Activated naive CD8-positive, alpha-beta T cell treated with anti-CD3 and anti-CD28 coated beads, Interleukin-2, amount 50 U/mL, for 24 hours (primary cell): ENCODE measurements at places on chromosomes 1 and 21.

DNA sequence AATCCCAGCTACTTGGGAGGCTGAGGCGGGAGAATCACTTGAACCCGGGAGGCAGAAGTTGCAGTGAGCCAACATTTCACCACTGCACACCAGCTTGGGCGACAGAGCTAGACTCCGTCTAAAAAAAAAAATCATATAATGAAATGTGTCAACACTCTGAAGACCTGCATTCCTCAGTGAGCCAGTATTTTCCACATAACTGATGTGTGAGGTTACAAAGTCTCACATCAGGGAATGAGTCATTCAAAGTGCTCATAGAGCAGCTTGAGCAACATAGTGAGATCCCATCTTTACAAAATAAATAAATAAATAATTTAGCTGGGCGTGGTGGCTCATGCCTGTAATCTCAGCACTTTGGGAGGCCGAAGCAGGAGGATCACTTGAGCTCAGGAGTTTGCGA is 65.5 kb downstream of the CASZ1 start:
- no peak for DNase-seq

- DNase-seq = no peak
These were observed 228.2 kb upstream of the USP24 start for GRCh38 chr1:55443175-55443915.

GRCh38 chr1:168585937-168586336 is 9.5 kb downstream of the XCL1 start:
- DNase-seq = no peak

DNA sequence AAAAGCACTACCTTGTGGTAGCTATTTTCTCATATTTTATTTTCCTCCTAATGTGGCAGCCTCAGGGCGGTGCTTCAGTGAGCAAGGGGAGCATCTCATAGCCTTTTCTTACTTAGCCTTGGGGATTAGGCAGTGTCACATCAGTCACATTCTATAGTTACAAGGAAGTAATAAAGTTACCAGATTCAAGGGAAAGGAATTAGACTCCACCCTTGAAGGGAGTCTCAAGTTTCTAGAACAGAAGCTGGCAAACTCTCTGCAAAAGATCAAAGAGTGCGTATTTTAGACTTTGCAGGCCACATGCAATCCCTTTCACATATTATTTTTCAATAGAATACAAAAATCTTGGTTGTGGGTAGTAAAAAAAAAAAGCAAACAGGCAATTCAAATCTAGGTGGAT is 350.4 kb downstream of the AMY1C start:
- no peak for DNase-seq

DNA sequence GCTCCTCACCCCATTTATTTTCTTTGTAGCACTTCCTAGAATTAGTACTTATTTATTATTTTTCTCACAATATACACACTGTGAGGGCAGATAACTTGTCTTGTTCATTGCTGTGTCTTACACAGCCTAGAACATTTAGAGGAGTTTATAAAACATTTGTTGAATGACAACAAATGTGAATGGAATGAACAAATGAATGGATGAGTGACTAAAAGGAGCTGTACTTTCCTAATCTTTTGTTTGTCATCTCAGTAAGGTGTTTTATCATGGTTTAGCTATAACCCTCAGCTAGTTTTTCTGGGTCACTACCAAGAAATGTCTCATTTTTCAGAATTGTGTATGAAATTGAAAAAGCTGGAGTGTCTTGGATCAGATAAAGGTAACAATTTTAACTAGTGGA is 239.3 kb upstream of the KCNK2 start:
- DNase-seq = no peak

GRCh38 chr1:180112984-180113647 is 41.6 kb upstream of the QSOX1 start:
- DNase-seq = no peak

DNA sequence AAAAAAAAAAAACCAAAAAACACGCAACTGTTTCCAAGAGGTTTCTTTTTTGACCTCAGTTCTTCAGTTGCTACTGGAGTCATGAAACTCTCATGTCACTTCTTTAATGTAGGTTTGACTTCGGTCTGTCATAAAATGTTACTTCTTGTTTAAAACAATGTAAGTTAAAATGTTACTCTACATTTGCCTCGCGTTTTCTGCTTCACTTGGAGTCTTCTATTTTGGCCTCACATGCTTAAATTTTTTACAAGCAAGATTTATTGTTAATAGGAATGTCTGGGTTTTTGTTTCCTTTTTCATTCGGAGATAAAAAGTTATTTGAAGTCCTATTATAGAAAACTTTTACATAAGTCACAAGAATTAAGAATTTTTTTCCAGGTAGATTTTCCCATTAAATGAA is 880.2 kb downstream of the LTN1 start:
- DNase-seq = no peak

DNA sequence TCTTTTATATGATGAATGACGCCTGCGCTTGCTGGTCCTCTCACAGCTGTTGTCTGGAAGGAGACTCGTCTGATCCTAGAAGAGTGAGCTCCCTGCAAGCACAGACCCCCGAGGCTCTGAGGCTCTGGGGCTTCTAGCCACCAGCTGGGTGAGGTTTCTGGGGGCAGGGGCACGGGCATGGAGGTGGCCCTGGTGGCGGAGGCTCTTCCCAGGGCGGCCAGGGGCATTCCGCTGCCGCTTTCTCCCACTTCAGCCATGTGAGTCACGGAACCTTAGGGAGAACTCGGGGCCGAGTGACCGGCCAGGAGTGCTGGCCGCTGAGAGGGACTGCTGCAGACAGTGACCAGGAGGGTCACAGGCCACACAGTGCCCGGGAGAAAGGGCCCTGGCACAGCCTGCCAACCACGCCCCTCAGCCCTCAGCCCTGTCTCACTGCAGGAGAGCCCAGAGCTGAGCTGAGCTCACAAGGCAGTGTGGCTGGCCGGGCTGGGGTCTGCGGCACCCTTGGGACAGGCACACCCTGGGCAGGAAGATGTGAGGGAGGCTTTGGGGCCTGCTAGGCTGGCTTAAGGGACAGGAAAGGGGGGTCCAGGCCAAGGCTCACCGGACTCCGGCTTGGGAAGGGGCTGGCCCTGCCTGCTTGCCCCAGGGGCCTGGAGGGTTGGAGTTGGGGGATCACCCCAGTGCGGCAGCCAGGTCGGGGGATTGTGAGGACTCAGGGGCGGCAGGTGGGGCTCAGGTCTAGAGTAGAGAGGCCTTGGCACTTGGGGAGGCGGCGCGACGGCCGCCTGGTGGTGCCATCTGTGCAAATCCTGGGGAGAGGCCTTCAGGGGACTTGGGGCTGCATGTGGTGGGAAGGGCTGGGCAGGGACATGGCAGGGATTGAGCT is 35.7 kb downstream of the MORN1 start:
- no peak for DNase-seq

DNA sequence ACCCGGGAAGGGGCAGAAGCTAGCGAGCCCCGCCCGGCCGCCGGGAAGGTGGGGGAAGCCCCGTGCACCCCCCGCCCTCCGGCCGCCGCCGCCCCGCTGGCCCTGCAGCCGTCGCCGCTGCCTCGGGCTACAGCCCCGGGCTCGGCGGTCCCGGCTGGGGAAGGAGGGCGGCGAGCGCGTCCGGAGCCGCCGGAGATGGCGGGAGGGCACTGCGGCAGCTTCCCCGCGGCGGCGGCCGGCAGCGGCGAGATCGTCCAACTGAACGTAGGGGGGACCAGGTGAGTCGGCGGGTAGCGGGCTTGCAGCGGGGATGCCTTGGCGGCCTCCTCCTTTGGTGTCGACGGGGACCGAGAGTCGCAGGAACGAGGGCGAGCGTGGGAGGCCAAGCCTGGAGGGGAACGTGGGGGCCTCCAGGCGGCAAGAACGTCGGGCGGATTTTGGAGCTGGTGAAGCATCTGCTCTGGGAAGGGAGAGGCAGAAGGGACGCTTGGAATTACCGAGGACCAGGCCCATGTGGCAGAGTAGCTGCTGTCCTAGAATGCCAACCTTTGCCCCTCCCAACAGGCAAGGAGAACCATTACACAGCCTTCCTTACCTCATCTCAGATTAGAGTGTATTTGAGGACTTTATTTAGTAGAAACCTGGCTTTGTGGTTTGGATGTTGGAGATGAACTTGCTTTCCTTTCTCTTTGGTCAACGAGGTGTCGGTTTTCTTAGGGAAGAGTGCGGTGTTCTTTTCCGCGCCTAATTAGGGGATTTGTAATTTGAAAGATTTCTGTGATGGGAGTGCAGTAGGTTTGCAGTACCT is 591 bp downstream of the KCTD3 start:
- peak; percentile 42 for DNase-seq

DNA sequence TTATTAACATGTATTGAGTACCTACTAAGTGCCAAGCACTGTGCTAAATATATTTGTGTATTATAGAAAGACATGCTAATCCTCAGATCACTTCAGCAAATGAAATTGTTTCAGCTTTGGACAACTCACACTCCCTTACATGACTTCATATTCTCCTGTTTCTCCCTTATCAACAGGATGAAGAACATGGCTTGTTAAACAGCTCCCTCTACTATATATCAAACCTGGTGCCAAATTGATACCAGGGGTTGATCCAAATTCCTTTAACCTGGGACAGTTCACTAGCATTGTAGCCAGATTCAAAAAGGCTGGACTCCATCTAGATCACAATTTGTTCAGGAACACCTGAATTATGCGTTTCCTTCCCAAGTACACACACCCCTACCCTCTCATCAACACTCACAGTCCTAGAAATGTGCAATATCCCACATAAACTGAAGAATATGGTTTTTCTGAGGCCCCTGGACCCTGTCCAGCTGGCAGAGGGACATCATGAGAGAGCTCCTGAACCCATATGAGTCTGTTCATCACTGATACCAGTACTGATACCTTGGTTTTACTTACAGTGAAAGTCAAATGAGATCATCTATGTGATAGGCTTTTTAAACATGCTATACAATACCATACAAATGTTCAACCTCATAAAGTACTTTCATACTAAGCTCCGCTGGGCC is 47.0 kb upstream of the PALMD start:
- no peak for DNase-seq

- no peak for DNase-seq
These were observed 111.4 kb downstream of the NTNG1 start for GRCh38 chr1:107252271-107252670.

- DNase-seq = no peak
These were observed 137.7 kb downstream of the RUNX1 start for GRCh38 chr21:34911360-34911759.

- DNase-seq = no peak
These were observed 107.8 kb downstream of the NGF start for GRCh38 chr1:115230281-115230680.
